NCI-H187 treated with DMSO at 0.1 percent for 48 hours (cell line): ENCODE measurements at places on chromosomes 13 and 19.

GRCh38 chr19:55526216-55527196 is 10.4 kb downstream of the SBK2 start:
- DNase-seq: no peak

- DNase-seq: peak; percentile 88
These were observed 15.7 kb downstream of the BCAT2 start for GRCh38 chr19:48795055-48795684.

- DNase-seq: no peak
These were observed 27.4 kb upstream of the SPACA7 start for GRCh38 chr13:112348642-112349345.

GRCh38 chr19:4702764-4703163 is 20.9 kb downstream of the DPP9 start:
- DNase-seq: no peak

GRCh38 chr13:66887088-66887487 is 343.0 kb downstream of the PCDH9 start:
- no peak for DNase-seq

DNA sequence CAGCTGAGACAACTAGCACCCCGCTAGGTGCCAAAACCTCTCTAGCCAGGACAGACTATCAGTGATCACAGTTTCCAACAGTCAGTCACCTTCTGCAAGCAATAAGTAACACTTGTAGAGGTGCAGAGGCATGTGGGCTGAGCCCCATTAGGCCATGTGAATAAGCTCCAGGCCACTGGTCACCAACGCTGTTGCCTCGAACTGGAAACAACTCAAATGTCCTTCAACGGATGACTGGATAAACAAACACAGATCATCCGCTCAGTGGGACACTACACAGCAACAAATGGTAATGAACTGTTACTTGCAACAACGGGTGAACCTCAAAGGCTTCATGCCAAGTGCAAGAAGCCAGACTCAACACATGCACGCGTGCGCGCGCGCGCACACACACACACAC is 27.5 kb upstream of the TMEM160 start:
- DNase-seq: no peak

- DNase-seq: no peak
These were observed 154.6 kb downstream of the FLT1 start for GRCh38 chr13:28340272-28340793.

- no peak for DNase-seq
These were observed 22.5 kb upstream of the ALOX5AP start for GRCh38 chr13:30712536-30713532.

DNA sequence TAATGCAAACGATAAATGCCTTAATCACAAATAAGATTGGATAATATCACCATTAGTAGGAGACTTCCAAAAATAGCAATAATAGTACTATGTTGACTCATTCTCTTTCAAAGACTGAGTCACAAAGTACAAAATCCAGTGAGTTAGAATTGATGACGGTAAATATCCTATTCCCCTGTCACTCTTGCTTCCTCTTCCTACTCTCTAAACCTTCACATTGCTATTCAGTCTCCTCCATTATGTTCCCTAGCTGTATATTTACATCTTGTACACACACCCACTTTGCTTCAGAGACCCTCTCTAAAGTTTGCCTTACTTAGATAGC is 26.3 kb upstream of the INTS6 start:
- DNase-seq: no peak

- DNase-seq: no peak
These were observed 235.3 kb downstream of the ATP8A2 start for GRCh38 chr13:25607096-25607495.

GRCh38 chr13:110266983-110267382 is 40.0 kb downstream of the COL4A1 start:
- no peak for DNase-seq
